ENCODE measurements at places on chromosomes 4 and X.
A peak's percentile ranks its signal among the peaks of the same experiment; 100 is the strongest.

DNA sequence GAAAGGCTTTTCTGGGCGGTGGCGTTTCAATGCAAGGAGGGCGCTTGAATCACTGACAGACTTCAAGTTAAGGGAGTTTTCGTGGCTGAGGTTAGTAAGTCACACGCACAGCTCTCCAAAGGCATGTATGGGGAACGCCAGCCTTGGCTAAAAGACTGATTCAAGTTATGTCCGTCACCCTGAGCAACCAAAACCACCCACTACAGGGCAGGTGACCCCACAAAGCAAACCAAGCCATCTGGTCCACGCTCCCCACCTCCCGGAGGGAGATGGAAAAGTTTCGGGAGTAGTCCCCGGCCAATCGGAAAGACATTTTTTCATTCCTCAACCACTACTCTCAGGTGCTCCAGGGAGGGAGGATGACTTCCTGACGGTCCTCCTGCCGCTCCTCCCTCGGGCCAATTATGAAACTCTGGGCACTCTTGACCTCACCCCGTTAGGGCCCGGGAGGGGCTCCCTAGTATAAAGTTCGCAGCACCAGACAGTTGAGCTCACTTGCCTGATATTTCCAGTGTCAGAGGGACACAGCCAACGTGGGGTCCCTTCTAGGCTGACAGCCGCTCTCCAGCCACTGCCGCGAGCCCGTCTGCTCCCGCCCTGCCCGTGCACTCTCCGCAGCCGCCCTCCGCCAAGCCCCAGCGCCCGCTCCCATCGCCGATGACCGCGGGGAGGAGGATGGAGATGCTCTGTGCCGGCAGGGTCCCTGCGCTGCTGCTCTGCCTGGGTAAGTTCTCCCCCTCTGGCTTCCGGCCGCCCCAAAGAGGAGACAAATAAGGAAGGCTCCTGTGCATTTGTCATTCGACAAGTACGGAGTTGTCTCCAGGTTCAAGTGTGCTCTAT, at the start of gene EREG:
TSS of gene EREG (plus strand) at position 494 of the 840 bp plus-strand sequence. CDS start at position 658, 164 bp downstream.
- peak; percentile 81 for DNase-seq

GRCh38 chrX:8033175-8033574, 106.0 kb upstream of the PNPLA4 start:
- DNase-seq: no peak

- no peak for DNase-seq
These were observed 85.6 kb downstream of the THOC2 start for GRCh38 chrX:123647244-123647643.

DNA sequence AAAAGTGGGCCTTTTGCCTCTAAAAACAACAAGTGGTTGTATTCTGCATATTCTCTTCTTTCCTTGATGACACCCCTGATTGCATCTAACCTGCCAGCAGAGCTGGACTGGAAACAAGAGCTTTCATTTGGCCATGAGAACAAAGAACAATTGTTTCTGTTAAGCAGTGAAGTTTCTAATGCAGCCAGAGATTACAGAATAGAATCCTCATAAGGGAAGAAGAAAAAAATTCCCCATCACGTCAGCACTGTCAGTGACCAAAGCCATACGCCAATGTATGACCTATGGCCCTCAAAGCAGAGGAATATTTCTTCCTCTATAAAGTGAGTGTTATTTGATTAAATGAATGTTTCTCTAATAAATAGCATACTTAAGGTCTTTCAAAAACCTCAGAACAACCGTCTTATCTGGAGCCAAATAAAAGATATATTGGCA, 529.1 kb upstream of the INTU start:
- no peak for DNase-seq

All from hematopoietic multipotent progenitor cell treated with erythropoietin and hydrocortisone succinate and interleukin-3 and kit ligand, for 6 days (in vitro differentiated cells).